ENCODE measurements at places on chromosomes 12 and 14.

GRCh38 chr12:116734156-116734768 lies 3.6 kb downstream of the SPRING1 start:
- DNase-seq: no peak

DNA sequence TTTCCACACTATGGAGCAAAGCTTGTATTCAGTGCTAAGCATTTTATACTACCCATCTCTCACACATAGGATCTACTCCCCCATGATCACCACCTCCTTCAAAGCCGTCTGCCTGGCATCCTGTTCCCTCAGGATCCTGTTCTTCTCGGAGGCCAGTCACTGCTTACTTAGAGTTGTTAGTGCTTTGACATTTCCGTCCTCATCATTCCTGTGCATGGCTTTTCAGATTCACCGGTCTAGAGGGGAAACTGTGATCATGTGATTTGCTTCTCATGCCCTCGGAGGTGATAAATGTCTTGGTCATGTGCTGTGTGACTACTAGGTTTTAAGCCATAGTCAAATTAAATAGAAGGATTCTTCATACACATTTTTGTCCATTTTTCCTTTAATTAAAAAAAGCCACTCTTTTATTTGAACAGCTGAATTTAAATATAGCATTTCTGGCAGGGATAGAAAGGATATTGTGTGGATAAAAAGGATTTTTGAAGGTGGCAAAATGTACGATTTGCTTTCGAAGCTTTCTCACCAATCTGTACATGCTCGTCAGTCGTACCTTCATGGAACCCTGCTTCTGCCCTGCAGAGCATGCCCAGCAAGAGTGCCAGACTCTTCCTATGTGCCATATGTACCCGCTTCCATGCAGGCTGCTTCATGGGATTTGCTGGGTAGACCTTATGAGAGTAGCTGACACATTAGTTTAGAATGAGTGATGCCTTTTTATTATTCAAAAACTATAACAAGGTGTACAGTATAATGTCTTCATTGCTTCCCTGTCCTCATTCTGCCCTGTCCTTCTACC lies 53.3 kb downstream of the BMAL2 start:
- DNase-seq: no peak

GRCh38 chr14:93126111-93126510 lies 10.4 kb upstream of the ITPK1 start:
- DNase-seq: no peak

GRCh38 chr12:6538420-6539313 lies 4.3 kb downstream of the GAPDH start:
- DNase-seq: no peak

GRCh38 chr14:65153101-65153500 lies 50.8 kb upstream of the MAX start:
- no peak for DNase-seq

DNA sequence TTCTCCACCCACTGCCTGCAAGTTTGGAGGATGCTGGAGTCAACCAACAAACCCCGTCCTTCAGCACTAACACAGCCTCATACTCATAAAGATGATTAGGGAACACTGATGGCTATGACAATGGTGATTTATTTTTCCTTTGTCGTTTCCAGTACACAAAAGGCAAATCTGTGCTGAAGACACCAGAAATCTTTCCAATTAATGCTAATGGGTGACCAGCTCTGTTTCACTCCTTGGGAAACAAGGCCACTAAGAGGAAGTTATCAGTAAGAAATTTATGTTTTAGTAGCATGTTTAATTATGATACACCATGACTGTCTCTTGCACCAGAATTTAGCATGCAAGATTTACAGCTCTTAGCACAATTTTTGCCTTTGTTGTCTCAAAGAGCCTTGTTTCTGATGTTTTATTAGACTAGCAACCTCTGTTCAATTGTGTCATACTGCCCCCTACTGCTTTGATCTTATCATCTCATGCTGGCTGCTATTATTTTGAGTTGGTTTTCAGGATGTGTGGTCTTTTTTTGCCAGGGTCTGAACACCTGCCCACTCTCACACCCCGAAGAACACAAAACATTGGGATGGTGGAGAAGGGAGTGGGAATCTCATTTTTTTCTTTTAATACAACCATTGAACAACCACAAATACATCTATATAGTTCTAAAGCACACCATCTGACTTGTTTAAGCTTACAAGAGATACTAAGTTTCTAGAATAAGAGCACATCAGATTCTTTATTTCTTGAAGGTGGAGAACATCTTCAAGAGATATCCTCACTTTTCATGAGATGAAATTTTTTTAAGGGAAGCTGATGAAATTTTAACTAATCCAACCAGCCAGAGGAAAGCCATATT lies 160.9 kb downstream of the SPTSSA start:
- no peak for DNase-seq

- no peak for DNase-seq
Measured at GRCh38 chr12:43151441-43151981, 400.5 kb downstream of the ADAMTS20 start.

DNA sequence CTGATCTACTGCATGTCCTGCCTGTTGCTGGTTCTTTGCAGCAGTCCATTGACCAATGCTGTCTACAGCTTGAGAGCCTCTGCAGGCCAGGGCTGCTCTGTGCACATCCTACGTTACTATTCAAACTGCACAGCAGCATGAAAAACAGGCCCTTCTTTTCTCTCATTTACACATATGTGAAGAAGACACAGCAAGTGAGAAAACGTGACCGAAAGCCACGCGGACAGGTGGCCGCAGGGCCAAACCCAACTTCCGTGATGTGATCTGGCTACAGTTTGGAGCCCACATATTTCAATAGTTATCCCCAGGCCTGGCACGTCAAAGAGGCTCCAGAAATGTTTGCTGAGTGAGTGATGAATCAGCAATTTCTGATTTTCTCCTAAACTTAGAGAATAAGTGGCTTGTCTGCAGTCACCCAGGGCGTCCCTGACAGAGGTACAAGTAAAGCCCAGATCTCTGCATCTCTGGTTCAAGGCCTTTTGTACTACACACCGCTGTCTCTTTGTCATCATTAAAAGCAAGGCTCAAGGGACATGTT lies 17.9 kb upstream of the TCL1B start:
- no peak for DNase-seq

- no peak for DNase-seq
Measured at GRCh38 chr14:22577334-22577908, 11.6 kb downstream of the DAD1 start.

- no peak for DNase-seq
Measured at GRCh38 chr12:123787466-123787865, 25.4 kb downstream of the DNAH10 start.

- no peak for DNase-seq
Measured at GRCh38 chr14:84527706-84528105, 1002.2 kb upstream of the FLRT2 start.

DNA sequence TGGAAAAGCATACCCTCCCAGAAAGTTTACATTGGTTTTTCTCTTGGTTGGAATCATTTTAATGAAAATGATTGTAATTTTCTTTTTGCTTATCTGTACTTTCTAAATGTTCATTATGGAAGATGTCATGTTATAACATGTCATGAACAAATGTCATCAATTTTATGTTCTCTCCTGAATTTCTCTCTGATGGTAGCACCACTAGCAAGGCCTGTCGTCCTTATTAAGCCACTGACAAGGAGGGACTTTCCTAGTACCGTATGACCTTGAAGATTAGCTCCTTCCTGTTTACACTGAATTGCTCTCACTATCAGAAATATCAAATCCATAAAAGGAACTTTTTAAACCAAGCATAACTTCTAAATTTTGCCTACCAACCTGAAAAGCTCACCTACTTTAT lies 99.0 kb downstream of the ESR2 start:
- DNase-seq: no peak

- no peak for DNase-seq
Measured at GRCh38 chr12:42587601-42588523, 1.7 kb downstream of the PRICKLE1 start.

- DNase-seq: no peak
Measured at GRCh38 chr12:74741112-74741511, 203.5 kb downstream of the ATXN7L3B start.

- no peak for DNase-seq
Measured at GRCh38 chr12:88577537-88577936, 2.7 kb downstream of the KITLG start.

- no peak for DNase-seq
Measured at GRCh38 chr12:52120951-52121823, 41.7 kb downstream of the SMIM41 start.

DNA sequence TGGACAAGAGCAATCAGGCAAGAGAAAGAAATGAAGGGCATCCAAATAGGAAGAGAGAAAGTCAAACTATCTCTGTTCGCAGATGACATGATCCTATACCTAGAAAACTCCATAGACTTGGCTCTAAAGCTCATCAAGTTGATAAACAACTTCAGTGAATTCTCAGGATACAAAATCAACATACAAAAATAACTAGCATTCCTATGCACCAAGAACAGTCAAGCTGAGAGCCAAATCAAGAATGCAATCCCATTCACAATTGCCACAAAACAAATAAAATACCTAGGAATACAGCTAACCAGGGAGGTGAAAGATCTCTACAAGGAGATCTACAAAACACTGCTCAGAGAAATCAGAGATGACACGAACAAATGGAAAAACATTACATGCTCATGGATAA lies 417.5 kb upstream of the ATP2B1 start:
- DNase-seq: no peak

DNA sequence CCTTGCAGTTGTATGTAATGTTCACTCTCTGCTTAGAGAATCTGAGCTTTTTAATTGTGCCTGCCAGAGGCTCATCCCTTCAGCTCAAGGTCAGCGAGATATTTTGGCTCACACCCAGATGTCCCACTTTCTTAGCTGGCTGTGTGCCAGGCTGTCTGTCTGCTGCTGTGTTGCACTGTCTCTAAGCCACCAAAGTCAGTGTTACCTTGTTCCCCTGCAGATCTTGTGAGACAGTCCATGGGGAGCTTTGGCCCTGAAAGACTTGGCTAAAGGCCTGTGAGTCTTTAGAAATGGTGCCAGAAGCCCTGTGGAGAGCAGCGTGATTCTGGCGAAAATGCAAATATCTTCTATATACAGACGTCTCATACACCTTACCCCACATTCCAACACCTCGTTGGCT lies 293.7 kb downstream of the TTC6 start:
- DNase-seq: no peak

- DNase-seq: no peak
Measured at GRCh38 chr12:128073937-128074336, 193.0 kb upstream of the TMEM132C start.

All from activated CD8-positive, alpha-beta memory T cell treated with anti-CD3 and anti-CD28 coated beads for 1 hour (primary cell).